ENCODE measurements at places on chromosomes 5 and 9.

DNA sequence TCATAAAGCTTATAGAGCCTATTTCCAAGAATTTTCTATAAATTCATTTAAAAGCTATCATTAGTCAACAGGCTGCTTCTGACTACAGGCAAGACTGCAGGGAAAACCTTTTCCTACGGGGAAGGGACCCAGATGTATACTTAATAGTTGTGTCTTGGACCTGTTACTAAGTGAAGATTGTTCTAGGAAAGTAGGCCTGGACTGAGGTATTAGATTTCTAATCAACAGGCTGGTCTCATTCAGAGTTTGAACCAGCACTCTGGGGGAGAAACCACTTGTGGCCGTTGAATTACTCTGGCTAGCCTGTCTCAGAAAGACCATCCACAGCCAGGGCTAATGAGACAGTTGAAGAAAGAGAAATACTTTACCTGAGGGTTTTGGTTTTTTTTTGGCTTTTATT is 60.0 kb downstream of the IL6ST start:
- DNase-seq, result no peak

DNA sequence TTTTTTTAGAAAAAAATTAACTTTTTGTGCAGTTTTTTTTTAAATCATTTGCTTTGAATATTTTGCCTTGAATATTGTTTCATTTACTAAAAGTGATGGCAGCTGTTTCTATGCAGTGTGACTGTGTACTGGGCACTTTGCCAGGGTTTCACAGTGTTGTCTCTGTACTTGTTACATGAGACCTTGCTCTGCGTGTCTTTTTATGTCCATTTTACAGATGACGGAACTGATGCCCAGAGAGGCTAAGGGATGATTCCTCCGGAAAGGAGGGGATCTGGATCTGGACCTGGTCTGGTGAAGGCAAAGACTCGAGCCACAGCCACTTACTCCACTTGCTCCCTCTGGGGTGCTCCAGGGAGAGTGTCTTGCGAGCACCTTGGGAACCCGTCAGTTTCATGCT is 124.8 kb upstream of the PTCH1 start:
- no peak for DNase-seq

GRCh38 chr9:121718084-121718483 is 66.7 kb downstream of the DAB2IP start:
- DNase-seq, result no peak

GRCh38 chr9:100477241-100477640 is 4.3 kb downstream of the TMEFF1 start:
- DNase-seq, result no peak

DNA sequence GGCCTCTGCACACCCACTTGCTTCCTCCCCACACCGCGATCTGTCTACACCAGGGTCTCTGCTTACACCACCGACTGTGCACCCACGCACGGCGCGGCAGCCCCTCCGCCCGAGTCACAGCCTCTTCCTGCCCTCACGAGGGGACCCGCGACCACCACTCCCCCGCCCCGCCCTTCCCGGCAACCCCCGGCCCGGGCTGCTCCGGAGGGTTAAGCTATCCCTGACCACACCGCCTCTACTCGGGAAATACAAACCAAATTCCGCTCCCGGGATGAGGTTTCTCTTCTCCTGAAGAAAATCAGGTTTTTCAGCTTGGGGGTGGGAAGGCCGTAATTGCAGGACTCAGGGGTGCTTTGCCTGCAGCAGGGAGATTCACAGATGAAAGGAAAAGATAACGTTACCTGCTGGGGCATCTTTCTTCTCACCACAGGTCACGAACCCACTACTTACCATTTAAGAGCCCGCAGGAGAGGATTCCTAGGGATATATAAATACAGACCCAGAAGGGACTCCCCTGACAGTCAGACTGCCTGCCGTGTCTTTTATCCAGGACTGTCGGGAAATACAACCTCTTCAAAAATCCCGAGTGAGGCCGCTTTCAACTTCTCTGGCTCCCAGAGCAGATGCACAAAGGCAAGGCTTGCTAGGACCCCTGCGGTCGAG is 63.5 kb downstream of the ROR2 start:
- no peak for DNase-seq

DNA sequence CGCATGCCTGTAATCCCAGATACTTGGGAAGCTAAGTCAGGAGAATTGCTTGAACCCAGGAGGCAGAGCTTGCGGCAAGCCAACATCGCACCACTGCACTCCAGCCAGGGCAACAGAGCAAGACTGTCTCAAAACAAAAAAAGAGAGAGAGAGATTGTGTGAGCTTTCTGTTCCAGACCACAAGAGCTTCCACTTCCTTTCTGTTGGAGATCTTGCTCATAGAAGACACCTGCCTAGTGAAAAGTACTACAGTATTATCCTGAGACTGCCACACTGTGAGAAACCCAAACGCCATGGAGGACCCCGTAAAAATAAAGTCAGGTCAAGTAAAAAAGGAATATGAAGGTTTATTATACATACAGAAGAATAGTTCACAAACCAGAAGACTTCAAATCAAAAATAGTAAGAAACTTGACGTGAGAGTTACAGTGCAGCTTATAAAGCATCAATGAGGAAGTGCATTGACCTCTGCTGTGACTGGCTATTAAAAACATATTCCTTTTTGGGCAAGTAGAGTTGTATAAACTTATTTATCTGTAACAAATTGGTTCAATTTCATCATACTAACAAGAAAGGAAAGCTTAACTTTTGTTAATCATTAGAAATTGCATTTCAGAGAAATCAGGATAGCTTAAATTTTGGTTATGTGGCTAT is 4.3 kb upstream of the EMB start:
- DNase-seq, result no peak

GRCh38 chr5:75050415-75050814 is 1.9 kb downstream of the GCNT4 start:
- DNase-seq, result peak; percentile 39

- DNase-seq, result peak; percentile 85
Observed at GRCh38 chr5:77076961-77077828, 9.9 kb downstream of the ZBED3 start.

GRCh38 chr5:57262541-57262940 is 88.7 kb downstream of the GPBP1 start:
- DNase-seq, result peak; percentile 43

GRCh38 chr5:78574131-78574673 is 74.4 kb downstream of the LHFPL2 start:
- DNase-seq, result peak; percentile 50

- peak; percentile 39 for DNase-seq
Observed at GRCh38 chr5:114412510-114413171, 50.8 kb downstream of the KCNN2 start.

DNA sequence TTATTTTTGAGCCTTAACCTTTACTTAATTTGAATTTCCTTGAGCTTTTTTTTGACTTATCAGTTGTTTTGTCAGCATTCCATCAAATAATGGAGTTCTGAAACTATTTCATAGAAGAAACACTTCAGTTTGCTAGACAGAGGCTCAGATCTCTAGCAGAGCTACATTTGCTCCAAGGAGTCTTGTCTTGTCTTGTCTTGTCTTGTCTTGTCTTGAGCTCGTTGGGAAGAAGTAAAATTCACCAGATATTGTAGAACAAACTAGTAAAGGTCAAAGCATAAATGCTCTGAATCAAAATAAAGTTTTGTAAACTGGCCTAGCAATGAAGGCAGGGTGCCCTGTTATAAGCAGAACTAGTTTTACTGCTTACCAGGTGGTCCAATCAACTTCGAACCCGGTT is 33.5 kb downstream of the RAB24 start:
- no peak for DNase-seq

- peak; percentile 88 for DNase-seq
Observed at GRCh38 chr5:181207214-181207959, 2.4 kb upstream of the TRIM7 start.

GRCh38 chr5:134561871-134562296 is 36.4 kb downstream of the JADE2 start:
- peak; percentile 53 for DNase-seq

GRCh38 chr9:119156354-119156753 is 212.9 kb downstream of the BRINP1 start:
- no peak for DNase-seq

DNA sequence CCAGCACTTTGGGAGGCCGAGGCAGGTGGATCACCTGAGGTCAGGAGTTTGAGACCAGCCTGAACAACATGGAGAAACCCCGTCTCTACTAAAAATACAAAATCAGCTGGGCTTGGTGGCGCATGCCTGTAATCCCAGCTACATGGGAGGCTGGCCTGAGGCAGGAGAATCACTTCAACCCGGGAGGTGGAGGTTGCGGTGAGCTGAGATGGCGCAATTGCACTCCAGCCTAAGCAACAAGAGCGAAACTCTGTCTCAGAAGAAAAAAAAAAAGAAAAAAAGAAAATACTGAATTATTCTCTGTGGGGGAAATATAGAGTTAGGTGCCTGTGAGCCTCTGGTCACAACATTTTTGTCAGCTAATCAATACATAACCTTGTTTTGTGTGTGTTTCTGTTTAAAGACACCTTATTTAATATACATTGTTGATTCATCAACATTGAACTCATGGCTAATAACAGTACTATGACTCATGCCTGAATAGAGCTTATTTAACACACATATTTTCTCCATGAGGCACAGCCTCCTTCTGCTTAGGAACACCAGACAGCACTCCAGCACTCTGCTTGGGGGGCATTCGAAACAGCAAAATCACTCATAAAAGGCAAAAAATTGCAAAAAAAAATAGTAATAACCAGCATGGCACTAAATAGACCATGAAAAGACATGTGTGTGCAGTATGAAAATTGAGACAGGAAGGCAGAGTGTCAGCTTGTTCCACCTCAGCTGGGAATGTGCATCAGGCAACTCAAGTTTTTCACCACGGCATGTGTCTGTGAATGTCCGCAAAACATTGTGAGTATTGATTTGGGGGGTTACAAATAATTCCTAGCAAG is at the start of gene IL31RA:
Gene IL31RA, plus strand, starts transcription at position 519 of the 836 bp plus-strand sequence. Its CDS starts 214 bp downstream, at position 733.
- DNase-seq, result peak; percentile 50

DNA sequence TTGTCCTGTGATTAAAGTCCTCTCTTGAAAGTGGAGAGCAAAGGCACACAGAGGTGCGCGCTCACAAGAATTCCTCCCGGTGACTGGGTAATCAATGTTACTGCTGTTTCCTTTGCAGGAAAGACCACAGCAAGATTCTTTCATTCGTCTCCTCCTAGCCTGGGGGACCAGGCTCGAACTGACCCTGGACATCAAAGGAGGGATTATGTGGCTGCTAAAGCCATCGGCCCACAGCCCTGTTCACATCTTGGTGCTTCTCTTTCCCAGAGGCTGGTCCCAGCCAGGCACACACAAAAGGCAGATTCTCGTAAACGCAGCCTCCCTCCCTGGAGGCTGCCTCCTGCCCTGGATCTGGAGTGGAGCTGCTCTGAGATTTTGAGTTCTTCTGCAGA is 230.9 kb downstream of the FANCC start:
- no peak for DNase-seq

DNA sequence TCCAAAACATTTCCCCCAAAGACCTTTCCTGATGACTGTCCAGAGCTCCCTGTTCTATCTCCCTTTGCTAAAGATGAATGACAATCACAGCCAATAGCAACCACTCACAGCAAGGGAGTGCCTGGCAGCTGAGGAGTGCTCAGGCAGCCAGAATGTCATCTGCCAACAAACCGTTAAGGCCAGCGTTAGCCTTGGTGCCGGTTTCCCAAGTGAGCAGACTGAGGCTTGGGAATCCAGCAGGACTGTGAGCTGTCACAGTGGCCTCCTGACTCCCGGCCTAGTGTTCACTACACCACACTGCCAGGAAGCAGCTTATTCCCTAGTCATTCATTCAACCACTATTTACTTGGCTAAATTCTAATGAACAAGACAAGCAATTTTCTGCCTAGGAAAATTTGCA is 24.7 kb downstream of the STK10 start:
- no peak for DNase-seq

GRCh38 chr9:91160181-91160580 is 201.5 kb downstream of the AUH start:
- no peak for DNase-seq

GRCh38 chr9:13175732-13176131 is 103.8 kb downstream of the MPDZ start:
- DNase-seq, result peak; percentile 2

DNA sequence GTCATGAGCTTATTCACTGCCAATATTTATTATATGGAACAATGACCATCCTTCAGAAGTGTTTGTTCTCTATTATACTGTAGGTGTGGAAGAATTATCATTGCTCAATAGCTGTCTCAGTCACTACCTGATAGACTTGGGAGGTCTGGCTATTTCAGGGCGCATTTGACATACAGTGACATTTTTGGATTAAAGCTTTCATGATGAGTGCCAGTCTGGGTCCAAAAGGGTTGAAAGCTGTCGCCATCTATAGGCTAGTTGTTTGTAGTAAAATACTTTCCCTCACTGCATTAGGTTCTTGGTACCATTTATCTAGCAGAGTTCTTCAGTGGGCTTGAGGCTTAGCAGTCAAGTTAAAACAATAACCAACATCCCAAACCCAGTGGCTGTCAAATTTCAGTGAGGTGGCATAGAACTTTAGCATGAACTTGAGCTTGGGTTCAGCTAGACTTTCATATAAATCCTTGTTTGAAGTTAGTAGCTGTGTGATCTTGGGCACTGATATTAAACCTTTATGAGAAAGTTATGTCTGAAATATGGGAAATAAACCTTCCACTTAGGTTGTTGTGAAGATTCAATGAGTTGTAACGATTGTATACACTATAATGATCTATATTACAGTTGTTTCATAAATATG is 110.5 kb upstream of the CDKN2B start:
- peak; percentile 33 for DNase-seq

DNA sequence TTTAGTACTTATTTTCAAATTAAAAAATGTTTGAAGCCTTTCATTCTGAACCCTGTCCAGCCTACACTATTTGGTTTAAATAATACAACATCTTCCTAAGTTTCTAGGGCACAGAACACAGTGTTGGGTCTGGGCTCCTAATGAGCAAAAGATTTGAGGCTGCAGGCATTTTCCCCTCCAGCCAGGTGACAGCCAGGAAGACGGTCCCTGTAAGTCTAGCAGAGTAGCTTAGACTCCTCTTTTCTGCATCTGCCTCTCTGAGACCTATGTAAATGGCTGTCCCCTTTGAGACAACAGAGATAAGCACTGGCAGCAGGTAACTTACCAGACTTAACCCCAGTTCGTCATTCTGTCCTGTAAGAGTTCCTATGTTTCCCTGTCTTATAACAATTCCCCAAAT is 141.8 kb downstream of the CDC42SE2 start:
- DNase-seq, result no peak

DNA sequence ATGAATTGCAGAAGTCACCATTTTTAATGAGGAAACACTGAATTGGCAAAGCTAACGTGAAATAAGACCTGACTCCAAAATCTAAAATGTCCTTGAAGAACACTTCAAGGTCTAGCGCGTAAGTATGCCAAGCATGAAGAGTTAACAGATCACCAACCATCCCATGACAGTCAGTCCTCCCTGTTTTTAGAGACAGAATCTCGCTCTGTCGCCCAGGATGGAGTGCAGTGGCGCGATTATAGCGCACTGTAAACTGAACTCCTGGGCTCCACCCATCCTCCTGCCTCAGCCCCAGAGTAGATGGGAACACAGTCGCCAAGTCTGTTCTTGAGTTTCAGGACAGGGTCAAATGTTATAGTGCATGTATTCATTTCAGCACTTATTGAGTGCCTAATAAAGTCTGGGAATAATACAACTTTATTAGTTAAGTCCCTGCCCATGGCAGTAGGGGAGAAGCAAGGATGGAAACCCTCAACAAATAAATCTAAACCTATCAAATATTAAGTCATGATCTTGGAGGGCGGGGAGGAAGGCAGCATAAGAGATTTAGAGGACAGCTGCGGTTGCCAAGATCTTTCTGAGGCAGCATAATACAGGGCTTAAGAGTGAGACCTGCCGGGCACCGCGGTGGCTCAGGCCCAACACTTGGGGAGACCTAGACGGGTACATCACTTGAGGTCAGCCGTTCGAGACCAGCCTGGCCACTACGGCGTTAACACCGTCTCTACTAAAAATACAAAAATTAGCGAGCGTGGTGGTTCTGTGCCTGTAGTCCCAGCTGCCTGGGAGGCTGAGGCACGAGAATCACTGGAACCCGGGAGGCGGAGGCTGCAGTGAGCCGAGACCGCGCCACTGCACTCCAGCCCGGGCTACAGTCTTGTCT is 1.1 kb downstream of the ATPSCKMT start:
- DNase-seq, result no peak
